ENCODE measurements at places on chromosomes 16 and 17. TPM values are rescaled to one million over a fixed set of nuclear protein-coding genes. Genes with fewer than 3 reads are reported as not detected.
A peak's percentile ranks its signal among the peaks of the same experiment; 100 is the strongest.

DNA sequence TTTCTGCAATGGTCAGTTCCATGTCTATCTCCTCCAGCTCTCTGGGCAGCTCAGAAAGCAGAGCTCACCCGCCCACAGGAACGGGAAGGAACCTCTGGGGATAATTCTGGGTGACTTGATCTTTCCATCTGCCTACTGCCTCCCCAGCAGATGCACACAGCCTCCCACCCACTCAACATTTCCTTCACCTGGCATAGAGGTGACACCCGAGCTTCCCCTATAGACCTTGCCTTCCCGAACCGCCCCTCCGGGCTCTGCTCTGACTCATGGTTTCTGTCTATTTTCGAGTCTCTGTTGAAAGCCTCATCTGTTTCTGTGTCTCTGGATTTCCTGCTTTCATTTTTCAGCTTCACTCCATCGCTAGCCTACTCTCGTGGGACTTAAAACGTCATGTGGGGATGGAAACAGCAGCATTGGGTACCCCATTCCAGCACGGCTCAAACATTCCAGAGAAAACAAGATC, 11.4 kb downstream of the GGA3 start:
- H3K27ac ChIP-seq, result peak overlapping the region; percentile 21
- no peaks in the 10 kb centered on the region for H3K36me3 ChIP-seq
- H3K4me1 ChIP-seq, result peaks cover 9% of the 10 kb centered on the region
- no peak for DNase-seq
- no peak overlapping the region for H3K4me3 ChIP-seq

The MFSD6L gene
- 3.6 TPM for total RNA-seq

- DNase-seq, result no peak
- peaks cover 13% of the 10 kb centered on the region for H3K27me3 ChIP-seq
- no peak overlapping the region for H3K4me3 ChIP-seq
- no peaks in the 10 kb centered on the region for H3K4me1 ChIP-seq
These were observed 66.9 kb upstream of the N4BP1 start for GRCh38 chr16:48676836-48677235.

- H3K36me3 ChIP-seq, result no peaks in the 10 kb centered on the region
- peaks cover 32% of the 10 kb centered on the region for H3K4me1 ChIP-seq
- H3K4me3 ChIP-seq, result no peak overlapping the region
- peaks cover 9% of the 10 kb centered on the region for H3K27me3 ChIP-seq
- DNase-seq, result no peak
These were observed 63.5 kb downstream of the PRKCA start for GRCh38 chr17:66365903-66366302.

The NOTUM gene
- total RNA-seq, result 1.9 TPM

The WNT3 gene
- total RNA-seq, result 47.7 TPM

The C1QTNF8 gene
- total RNA-seq, result not detected

GRCh38 chr17:79923974-79924638, 84.9 kb upstream of the CBX4 start:
- no peaks in the 10 kb centered on the region for H3K36me3 ChIP-seq
- peaks cover 5% of the 10 kb centered on the region for H3K27me3 ChIP-seq
- peaks cover 19% of the 10 kb centered on the region for H3K4me1 ChIP-seq
- peak overlapping the region; percentile 63 for H3K4me3 ChIP-seq

GRCh38 chr16:21611556-21612384, 12.4 kb downstream of the METTL9 start:
- no peaks in the 10 kb centered on the region for H3K27me3 ChIP-seq
- H3K27ac ChIP-seq, result peak overlapping the region; percentile 88
- peaks cover 5% of the 10 kb centered on the region for H3K36me3 ChIP-seq
- H3K4me3 ChIP-seq, result peak overlapping the region; percentile 21

The ITGAL gene
- total RNA-seq, result 0.33 TPM

- peaks cover 4% of the 10 kb centered on the region for H3K4me1 ChIP-seq
- no peaks in the 10 kb centered on the region for H3K36me3 ChIP-seq
- H3K27me3 ChIP-seq, result peaks cover 12% of the 10 kb centered on the region
- no peak overlapping the region for H3K27ac ChIP-seq
- H3K4me3 ChIP-seq, result no peak overlapping the region
These were observed 2.3 kb downstream of the PRSS21 start for GRCh38 chr16:2819179-2819938.

GRCh38 chr17:4206962-4207361, 56.8 kb downstream of the ANKFY1 start:
- H3K27ac ChIP-seq, result no peak overlapping the region
- DNase-seq, result no peak
- H3K36me3 ChIP-seq, result peaks cover 24% of the 10 kb centered on the region
- H3K4me3 ChIP-seq, result no peak overlapping the region
- no peaks in the 10 kb centered on the region for H3K27me3 ChIP-seq

DNA sequence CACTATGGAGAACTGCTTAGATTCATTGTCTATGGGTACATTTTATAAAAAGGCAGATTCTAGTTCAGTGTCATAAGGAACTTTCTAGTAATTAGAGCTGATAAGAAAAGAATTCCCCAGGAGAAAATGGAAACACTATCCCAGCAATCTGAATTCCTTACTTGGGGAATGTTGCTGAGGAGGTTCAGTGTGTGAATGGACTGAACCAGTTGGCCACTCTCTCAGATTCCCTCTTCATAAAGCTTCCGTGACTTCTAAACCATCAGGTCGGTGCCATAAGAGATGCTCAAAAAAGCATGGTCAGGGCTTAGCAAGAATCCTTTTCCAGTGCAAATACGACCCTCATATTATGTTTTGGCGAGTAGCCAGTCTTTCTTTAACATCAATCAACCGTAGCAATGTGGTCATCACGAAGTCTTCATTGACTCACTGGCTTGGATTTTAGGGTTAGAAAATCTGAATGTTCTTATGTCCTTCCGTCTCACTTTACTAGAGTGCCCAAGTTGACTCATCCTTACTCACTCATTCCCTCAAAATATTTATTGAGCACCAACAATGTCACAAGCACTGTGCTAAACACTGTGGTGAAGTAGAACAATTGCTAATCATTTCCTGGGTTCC, 102.7 kb upstream of the HLF start:
- peaks cover 6% of the 10 kb centered on the region for H3K4me1 ChIP-seq
- no peak overlapping the region for H3K27ac ChIP-seq
- no peak overlapping the region for H3K4me3 ChIP-seq

GRCh38 chr16:50202926-50203624, 50.0 kb downstream of the TENT4B start:
- H3K4me3 ChIP-seq, result peak overlapping the region; percentile 13
- H3K4me1 ChIP-seq, result peaks cover 35% of the 10 kb centered on the region
- H3K36me3 ChIP-seq, result peaks cover 3% of the 10 kb centered on the region
- no peak for DNase-seq

The SCNN1G gene
- total RNA-seq, result 1.4 TPM

DNA sequence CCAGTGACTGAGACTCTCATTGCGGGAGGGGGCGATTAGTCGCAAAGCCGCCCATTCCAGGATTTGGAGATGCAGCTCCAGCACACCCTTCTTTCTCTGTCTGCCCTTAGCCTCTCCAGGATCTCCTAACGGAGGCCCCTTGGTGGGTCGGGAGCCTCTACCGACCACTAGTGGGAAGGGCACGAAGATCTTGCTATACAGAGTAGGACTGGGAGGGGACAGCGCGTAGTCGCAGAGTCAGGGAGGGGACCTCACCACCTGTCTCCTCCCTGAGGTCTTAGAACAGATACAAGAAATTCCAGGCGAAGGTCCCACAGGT, 588 bp upstream of the SMTNL2 start:
- H3K4me3 ChIP-seq, result peak overlapping the region; percentile 98
- peak overlapping the region; percentile 92 for H3K27ac ChIP-seq
- no peaks in the 10 kb centered on the region for H3K36me3 ChIP-seq

DNA sequence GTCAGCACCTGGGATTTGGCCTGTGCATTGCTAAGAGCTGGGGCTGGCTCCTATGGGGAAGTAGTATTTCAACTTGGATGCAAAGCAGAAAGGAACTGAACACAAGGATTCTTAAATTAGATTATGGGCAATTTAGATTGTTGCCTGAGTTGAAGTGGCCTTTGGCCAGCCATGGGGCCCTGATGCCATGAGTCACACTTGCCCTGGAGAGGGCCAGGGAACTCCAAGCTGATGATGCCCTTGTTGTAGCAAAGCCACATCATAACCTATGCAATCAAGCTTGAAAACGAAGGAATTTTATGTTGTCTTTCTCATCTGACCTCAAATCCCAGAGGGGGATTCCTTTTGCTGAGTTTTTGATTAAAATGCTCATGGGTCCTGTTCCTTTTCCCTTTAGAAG, 3.9 kb upstream of the SPATA32 start:
- H3K36me3 ChIP-seq, result peaks cover 10% of the 10 kb centered on the region
- no peak overlapping the region for H3K4me3 ChIP-seq
- peaks cover under 1% of the 10 kb centered on the region for H3K27me3 ChIP-seq
- no peak for DNase-seq
- H3K4me1 ChIP-seq, result peaks cover 5% of the 10 kb centered on the region
- no peak overlapping the region for H3K27ac ChIP-seq

- H3K27me3 ChIP-seq, result no peaks in the 10 kb centered on the region
- no peak overlapping the region for H3K4me3 ChIP-seq
- H3K27ac ChIP-seq, result no peak overlapping the region
- H3K4me1 ChIP-seq, result no peaks in the 10 kb centered on the region
These were observed 64.9 kb downstream of the ARHGAP17 start for GRCh38 chr16:24950275-24950674.

GRCh38 chr17:63035271-63035670, 69.2 kb downstream of the TANC2 start:
- peaks cover 12% of the 10 kb centered on the region for H3K36me3 ChIP-seq
- H3K4me3 ChIP-seq, result no peak overlapping the region
- no peak for DNase-seq
- peaks cover 9% of the 10 kb centered on the region for H3K4me1 ChIP-seq
- H3K27ac ChIP-seq, result no peak overlapping the region
- H3K27me3 ChIP-seq, result no peaks in the 10 kb centered on the region

The GAS2L2 gene
- not detected for total RNA-seq

The SCGB1C2 gene
- not detected for total RNA-seq

The SLC7A6 gene
- total RNA-seq, result 41.1 TPM

DNA sequence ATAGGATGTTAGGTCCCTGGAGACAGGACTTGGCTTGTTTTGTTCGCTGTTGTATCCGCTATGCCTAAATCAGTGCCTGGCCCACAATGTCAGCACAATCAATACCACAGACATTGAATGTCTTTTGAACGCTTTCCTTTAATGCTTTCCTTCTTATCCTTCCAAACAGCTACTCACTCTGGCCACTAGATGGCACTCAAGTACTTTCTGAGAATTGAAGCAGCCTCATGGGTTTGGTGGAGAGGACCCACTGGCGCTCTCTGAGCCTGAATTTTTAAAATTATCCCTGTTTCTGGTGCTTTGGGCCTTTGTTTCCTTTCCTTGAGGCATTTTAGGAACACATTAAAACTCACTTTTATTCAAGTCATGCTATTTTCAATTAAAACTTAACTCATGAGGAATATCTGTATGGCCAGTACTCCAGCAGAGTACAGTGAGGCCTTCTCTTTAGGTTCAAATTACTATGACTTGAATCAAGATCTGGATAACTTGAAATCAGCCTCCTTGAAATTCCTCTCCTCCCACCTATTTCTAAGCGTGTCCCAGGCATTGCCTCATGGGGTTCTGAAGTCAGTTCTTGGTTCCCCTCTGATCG, 3.2 kb upstream of the NLRP1 start:
- peaks cover 8% of the 10 kb centered on the region for H3K27me3 ChIP-seq
- H3K27ac ChIP-seq, result peak overlapping the region; percentile 19
- H3K4me3 ChIP-seq, result no peak overlapping the region
- no peaks in the 10 kb centered on the region for H3K36me3 ChIP-seq
- no peak for DNase-seq

Data from type B pancreatic cell (in vitro differentiated cells).